Activated gamma-delta T cell treated with anti-CD3 and anti-CD28 coated beads, Interleukin-2, amount 50 U/mL, for 16 hours (primary cell): ENCODE measurements at places on chromosomes 7 and 10.

- no peak for DNase-seq
Observed at GRCh38 chr7:84237533-84238173, 43.1 kb upstream of the SEMA3A start.

- DNase-seq: no peak
Observed at GRCh38 chr10:26311383-26311940, 94.9 kb downstream of the GAD2 start.

DNA sequence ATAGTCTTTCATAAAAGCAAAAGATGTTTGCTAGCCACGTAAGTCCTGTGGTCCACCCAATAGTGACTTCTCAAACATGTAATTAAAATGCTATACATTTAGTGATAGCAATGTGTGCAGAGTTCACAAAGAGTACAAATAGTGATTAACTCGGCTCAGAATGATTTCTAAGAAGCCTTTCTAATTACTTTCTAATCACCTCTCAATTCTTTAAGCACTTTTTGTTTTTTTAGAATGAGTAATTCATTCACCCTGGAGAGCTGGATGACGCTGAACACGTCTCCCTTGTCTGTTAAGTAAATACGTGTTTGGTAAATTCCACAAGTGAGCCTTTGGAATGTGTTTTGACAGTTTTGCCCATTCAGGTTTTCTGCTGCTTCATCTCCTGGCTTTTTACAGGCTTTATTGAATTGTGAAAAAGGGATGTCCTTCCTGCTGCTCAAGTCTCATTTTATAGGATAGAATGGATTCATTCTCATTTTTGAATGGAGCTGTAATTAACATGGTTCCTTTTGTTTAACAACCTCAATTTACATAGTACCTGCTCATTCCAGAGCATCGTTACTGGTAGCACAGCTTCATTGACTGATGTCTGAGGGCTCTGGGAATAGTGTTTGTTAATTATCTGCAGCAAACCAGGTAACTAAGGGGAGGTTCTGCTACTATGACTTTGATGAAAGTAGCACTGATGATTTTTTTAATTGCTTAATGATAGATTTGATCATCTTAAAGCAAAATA, 212.1 kb downstream of the VTI1A start:
- no peak for DNase-seq

DNA sequence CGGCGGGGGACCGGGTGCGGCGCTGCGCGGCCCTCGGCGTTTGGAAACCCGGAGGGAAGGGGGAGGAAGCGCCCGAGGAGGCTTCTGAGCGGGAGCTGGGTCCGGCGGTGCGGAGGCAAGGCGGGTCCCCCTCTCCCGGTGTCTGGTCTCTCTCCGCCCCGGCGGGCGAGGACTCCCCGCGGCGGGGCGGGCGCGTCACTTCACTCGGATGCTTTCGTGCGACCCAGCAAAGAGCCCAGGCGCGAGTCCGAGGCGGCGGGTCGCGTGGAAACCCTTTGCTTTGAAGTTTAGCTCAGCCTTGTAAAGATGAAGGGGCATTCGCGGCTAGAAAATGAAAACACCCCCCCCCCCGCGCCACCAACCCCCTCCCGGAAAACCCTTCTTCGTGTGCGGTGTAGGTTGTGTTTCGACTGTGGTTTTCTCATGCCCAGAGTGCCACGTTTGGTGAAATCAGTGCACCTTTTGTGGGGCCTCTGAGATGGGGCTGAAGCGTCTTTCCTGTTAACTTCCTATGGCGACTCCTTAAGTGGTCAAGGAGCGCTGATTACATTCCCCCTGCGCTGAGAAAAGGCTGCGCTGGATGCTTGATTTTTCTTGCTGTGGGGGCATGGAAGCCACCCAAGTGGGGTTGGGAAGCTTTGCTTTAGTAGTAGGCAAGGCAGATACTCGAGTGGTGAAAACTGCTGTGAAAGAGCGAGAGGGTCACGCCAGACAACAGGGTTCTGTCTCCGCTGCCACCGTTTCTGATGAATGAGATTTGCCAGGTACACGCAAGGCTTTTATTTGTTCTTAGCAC, 876 bp downstream of the GNAI1 start:
- DNase-seq: no peak

- no peak for DNase-seq
Observed at GRCh38 chr10:75995720-75996119, 564.3 kb downstream of the LRMDA start.

- no peak for DNase-seq
Observed at GRCh38 chr7:65915921-65916657, 43.2 kb downstream of the VKORC1L1 start.

- no peak for DNase-seq
Observed at GRCh38 chr7:41024126-41024525, 678.8 kb downstream of the INHBA start.

DNA sequence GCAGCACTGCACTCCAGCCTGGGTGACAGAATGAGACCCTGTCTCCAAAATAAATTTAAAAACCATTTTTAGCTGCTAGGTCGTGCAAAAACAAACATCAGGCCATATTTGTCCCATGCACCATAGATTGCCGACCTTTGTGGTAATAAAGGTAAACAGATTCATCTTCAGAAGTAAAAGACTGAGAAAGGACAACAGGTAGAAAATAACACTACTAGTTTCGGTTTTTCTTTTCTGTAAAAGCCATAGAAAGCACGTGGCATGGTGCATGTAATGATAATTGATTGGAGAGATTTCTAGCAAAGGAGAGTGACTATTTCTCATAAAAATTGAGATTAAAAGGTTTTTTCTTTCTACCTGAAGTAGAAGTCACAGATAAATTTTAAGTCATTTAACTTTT, 93.9 kb downstream of the DNAH11 start:
- DNase-seq: no peak

DNA sequence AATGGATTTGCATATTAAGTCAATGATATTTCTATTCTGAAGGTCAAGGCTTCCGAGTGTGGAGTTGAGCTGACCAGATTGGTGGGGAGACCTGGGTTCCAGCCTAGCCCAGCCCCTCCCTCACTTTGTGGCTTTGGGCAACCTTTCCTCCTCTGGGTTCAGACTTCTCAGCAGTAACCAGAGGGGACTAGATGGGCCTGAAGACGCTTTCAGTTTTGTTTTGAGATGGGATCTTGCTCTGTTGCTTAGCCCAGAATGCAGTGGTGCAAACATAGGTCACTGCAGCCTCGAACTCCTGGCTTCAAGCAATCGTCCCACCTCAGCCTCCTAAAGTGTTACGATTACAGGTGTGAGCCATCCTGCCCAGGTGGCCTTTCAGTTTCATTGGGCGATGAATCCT, 68.1 kb upstream of the LEP start:
- no peak for DNase-seq

DNA sequence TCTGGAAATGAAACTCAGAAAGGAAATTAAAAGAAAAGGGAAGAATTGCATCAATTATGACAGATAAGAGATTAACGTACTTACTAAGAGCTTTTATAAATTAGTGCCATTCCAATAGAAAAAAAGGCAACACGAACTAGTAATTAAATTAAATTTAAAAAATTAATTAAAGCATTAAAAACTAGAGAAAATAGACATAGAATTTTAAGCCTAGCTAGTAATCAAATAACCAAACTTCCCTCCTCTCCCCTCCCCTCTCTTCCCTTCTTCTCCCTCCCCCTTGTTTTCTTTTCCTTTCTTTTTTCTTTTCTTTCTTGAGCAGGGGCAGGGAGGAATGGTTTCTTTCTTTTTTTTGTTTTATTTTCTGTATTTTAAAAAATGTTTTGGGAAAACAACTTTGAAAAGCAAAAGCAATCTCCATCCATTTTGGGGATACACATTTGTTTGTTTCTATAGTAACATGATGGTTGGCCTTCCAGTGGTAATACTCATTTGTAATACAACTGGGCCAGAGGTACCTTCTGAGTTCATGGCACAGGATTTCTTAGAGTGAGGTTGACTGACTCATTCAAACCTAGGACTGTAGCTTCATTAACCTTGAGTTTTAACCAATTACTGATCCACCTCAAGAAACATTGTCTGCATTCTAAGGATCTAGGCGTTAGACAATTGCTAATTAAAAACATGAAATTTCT, 132.6 kb downstream of the ST7 start:
- DNase-seq: no peak

DNA sequence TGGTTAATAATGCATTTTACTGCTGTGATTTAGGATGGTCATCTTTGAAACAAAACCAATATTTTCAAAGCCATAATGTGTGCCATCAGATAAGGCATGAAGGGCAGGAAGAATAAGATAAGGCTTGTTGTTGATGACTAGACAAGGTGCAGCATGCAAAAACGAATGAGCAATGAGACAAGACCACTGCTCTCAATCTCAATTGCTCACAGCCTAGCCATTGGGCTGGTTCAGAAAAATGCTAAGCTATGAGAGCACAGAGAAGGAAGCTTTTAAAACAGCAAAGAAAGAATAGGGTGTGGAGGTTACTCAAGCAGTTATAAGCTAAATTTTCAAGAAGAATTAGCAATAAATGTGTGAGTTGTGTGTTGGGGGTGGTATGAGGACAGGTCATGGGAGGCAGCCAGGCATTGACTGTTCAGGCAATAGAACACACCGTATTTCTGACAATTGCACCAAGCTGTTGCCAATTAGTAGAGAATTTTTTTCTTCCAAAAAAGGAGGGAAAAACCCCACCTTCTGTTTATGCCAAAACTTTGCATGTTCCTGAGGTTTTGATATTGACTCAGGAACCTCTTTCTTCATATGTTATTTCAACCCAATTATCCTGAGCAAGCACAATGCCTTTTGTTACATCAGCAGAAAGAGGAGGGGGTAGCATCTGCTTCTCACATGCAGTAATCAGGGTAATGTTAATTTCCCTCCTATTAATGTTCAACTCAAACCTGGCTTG, 276.5 kb downstream of the HDAC9 start:
- DNase-seq: no peak

GRCh38 chr7:126972571-126972970, 280.2 kb downstream of the GRM8 start:
- no peak for DNase-seq

DNA sequence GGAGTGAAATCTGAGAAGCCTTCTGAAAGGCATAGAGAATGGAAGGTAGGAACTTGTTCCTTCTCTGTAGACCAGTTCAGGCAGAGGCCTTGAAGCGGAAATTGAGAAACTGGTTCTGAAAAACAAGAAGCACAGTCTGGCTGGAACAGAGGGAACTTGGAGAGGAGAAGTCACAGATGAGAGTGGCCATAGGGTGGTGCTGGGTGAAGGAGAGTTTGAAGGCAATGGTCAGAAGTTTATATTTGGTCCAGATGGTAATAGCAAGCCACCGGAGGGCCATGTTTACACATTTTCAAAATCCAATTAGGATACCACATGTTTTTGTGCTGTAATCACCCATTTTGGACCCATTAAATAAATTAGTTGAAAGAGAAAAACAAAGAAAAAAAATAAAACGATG, 692.5 kb downstream of the INHBA start:
- DNase-seq: no peak

DNA sequence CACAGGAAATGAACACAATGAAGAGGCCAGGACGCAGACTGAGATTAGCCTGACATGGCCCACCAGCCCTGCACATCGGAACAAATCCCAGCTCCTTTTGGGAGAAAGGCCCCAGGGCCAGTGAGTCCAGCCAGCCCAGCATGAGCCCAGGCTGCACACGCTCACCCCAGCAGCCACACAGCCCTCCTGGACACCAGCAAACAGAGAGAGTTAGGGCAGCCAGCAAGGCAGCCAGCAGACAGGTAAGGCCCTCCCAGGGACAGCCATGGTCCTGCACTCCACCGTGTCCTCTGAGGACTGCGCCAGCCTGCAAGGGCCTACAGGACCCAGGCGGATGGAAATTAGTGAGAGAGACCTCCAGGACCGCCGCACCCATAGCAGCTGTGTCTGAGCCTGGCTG, 8.1 kb upstream of the GRID1 start:
- DNase-seq: no peak

DNA sequence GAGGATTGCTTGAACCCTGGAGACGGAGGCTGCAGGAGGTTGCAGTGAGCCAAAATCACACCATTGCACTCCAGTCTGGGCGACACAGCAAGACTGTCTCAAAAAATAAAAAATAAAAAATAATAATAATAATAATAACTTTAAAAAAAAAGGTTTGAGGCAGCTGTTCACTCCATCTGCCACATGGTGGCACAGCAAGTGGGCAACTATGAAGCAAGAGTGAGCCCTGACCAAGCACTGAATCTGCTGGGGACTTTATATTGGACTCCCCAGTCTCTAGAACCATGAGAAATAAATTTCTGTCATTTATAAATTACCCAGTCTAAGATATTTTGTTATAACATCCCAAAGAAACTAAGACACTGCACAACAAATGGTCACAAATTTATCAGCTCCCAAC, 14.6 kb upstream of the BRI3 start:
- no peak for DNase-seq

DNA sequence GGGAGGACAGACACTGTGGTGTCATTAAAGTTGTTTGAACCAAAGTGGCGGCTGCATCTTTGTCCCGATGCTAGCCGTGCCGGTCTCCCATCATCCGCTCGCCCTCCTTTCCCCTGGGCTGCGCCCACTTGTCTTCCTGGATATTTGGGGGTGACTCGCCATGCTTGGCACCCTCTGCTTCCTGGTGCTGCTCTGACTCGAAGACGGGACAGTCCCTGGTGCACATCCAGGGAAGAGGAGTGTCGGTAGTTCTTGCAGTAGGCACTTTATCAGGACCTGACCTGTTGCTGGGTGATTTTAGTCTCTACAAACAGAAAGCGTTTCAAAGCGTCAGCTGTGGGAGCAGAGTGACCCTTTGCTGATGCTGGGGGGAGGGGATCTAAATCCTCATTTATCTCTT, 68.3 kb upstream of the DNAJB6 start:
- DNase-seq: no peak

- DNase-seq: no peak
Observed at GRCh38 chr7:111043561-111043960, 47.4 kb upstream of the LRRN3 start.

- no peak for DNase-seq
Observed at GRCh38 chr7:137989094-137989493, 12.8 kb downstream of the CREB3L2 start.

DNA sequence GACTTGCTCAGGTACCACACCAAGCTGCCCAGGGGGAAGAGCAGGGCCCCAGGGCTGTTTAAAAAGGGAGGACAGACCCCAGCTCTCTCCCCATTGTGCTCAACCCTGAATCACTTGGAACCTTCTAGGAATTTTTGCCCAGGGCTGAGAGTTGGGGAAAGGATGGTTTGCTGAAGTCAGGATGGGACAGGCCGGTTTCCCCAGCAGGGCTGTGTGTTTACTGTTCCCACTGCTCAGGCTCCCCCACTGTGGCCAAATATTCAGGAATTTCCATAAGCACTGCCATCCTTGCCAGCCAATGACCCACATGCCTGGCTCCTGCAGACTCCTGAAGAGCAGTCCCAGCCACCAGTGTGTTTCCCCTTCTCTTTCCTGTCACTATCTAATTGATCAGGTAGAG, 120.7 kb downstream of the WDFY4 start:
- no peak for DNase-seq

GRCh38 chr10:114239117-114239993, at the start of gene VWA2:
TSS of gene VWA2 (plus strand) at chr10:114239254. CDS start at chr10:114248714, 9,460 bp downstream.
- DNase-seq: no peak

GRCh38 chr10:124033887-124034218, 59.5 kb downstream of the CHST15 start:
- no peak for DNase-seq

GRCh38 chr10:21702633-21703111, 168.6 kb downstream of the MLLT10 start:
- no peak for DNase-seq
